ENCODE measurements at places on chromosomes 5 and 9.
A peak's percentile ranks its signal among the peaks of the same experiment; 100 is the strongest.

DNA sequence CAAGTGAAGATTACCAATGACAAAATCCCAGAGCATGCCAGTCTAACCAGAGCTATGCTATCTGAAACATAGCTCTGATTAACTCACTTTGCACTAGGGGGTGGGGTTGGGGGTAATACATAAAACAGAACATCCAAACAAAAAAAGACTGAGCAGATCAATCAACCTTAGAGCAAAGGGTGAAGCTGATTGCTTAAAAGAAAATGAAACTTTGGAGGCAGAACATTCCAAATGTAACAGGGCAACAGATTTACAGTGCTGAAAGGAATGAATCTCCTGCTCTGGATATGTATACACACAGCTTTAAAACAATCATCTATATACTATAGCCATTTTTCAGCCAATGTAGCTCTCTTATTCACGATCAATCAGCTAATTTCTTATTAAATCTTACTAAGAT, 4.9 kb downstream of the IL6ST start:
- no peak for DNase-seq

DNA sequence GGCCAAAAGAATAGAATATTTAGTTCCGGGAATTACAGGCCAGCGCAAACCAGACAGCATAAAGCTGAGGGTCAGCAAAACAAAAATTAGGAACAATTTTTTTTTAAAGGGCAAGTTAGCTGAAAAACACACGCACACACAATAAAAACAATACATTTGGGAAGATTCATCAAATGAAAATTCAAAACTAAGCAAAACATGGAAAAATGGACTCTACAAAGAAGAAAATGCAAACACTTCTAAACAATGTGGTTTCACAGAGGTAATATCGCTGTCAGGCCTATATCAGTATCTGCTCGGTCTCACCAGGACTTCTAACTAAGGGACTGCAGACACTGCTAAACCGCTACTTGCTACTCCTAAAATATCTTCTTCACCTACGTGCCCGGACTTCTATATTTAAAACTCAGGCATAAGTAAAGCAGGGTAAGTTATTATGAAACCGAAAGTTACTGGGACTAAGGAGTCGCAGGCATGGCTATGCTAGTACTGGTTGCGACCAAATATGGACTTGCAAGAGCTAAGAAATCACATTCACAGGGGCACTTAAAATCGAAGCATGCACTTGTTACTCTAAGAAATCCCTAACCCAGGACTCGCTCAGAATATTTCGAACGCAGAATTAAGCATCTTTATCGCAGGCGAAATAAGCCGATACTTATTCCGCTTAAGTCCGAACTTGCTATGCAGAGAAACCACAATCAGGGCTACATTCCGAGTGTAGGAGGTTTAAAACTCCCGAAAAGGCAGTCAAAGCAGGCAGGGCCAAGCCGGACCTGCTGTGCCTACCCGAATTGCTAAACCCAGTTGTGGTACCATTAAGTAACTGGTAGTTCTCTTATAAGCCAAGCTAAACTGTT, 2.3 kb downstream of the ANXA2R start:
- no peak for DNase-seq

DNA sequence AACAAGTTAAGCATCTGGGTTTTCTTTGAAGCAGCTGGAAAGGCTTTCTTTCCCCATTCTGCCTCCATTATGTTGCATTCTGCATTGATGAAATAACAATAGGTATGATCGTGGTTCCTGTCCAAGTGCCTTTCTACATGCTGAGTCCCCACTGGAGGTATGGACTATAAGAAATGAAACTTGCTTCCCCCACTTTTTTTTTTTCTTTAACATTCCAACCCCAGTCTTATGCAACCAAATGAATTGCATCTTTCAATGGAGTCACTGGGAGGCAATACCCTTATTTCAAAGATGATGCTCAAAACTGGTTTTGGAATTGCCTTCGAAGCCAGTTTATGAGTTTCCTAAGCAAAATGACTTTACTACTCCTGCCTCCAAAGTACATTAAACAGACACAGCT, 58.9 kb downstream of the ARSB start:
- no peak for DNase-seq

DNA sequence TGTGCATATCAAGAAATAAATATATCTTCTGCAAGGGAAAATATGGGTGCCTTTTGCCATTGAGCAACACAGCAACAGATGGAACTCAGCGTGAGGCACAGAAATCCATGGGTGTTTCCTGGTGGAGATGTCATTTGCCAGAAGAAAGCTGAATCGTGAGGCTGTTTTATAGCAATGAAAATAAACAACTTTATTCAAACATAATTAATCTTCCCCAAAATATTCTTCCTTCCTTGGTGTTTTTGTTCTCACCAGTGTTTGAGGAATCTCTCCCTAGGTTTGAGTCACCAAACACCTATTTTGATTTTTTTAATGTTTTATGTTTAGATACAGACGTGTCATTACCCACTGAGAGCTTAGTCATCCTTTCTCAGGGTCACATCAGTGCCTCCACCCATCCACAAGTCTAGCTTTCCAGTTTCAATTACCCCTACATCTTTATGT, 65.8 kb upstream of the PAPPA start:
- peak; percentile 35 for DNase-seq

- DNase-seq = peak; percentile 60
Measured at GRCh38 chr5:137751869-137752491, 2.2 kb downstream of the HNRNPA0 start.

- no peak for DNase-seq
Measured at GRCh38 chr9:36401897-36402480, 1.9 kb upstream of the RNF38 start.

GRCh38 chr9:124260769-124261603, 3.2 kb downstream of the NEK6 start:
- peak; percentile 58 for DNase-seq

DNA sequence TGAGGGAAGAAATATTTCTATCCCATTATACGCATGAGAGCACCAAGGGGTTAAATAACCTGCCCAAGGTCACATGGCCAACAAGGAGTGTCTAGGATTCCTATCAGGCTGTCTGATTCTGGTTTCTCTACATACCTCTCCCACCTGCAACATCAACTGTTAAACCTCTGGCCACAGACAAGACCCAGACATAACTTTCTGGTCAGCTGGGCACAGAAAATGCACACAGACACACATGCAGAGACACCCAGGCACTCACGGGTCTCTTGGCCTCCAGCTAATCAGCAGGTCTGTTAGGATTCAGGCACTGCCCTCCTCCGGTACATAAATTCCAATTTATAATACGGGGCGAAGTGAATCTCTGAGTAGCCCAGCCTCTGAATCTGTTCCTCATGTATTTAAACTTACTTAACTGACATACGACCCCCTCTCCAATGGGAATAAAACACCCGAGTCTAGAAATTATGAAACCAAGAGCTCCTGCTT, 1.5 kb downstream of the SEPTIN8 start:
- no peak for DNase-seq

DNA sequence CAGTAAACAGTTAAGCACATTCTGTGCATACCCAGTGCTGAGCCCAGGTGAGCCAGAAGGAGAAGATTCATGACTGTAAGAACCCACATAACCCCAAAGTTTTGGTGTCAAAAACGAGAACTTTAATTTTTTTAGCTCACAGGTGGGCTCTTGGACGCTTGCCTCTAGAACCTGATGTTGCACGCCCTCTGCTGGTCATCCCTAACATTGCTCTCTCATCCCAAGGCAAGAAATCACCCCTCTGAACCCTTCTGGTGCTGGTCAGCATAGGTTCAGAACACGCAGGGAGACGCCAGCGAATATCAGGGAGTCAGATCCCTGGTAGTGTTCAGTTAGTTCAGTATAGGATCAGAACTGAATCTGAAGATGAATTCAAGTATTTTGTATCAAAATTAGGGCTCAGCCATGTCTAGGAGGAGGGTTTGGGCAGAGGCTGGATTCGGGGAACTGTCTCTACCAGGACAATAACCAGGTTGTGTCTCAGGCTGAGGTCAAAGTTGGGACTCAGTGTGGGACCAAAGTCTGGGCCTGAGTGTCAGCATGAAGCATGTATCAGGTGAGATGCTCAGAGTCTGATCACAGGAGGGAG, 4.1 kb upstream of the DNAJB5 start:
- DNase-seq = peak; percentile 50

DNA sequence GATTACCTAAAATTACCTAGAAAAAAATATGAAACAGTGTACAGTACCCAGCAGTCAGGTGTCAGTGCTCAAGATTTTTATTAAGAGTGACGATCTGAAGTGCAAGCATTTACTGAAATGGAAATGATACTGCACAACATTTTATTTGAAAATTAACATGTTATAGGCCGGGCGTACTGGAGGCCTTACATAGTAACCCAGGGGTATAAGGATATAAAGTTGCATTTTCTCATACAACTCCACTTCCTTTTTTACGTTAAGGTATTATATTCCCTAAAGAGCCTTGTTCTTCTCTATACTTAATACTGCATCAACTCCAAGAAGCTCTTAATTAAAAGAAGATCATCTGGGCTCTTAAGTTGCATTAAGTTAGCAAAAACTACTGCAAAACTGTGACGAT, 3.3 kb downstream of the MAT2B start:
- no peak for DNase-seq

GRCh38 chr9:33467526-33467925, 6.2 kb downstream of the NOL6 start:
- peak; percentile 4 for DNase-seq

DNA sequence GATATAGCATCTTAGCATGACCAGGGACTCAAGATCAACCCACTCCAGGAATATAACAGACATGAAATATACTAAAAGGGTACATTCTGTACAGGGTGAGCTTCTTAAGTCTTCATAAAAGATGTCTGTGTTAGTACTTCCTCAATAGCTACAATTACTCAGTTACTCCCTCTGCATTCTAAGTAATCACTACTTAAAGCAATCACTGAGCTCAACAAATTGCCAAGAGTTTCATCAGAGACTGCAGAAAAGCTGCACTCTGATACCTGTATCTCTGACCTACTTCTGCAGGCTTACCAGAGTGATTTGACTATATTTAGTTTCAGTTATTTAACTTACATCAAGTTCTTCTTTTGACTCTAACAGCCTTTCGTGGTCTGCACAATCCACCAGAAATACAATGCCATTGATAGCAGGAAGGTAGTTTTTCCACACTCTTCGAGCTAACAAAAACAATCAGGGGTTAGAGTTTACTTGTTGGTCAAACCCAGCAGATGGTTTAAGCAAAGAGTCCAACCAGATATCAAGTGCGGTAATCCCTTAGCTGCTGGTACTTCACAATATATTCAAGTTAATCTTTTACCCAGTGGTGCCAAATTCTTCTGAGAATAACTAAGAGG, 23.3 kb downstream of the SAR1B start:
- DNase-seq = no peak

DNA sequence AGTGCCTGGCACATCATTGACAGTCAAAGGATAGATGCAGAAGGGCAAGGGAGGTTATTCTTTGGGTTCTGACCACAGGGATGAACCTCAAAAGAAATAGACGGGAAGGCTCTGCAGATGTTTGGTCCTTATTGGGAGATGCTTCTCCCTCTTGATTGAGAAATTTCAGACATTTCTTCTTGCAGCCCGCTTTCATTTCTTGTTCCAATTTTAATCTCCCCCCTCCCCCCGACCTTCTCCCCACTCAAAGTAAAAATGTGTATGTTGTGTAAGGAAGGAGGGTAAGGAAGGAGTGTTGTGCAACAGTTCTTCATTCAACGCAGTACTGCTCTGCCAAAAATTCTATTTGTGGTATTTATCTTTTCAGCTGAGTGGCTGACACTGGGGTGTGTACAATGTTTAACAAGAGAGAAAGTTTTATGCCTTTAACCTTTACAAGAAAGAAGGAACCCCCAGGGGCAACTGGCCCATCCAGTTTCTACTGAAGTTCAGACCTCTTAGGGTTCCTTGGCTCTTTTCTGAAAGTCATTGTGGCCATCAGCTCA, 46.3 kb upstream of the TNFSF15 start:
- DNase-seq = peak; percentile 44

- no peak for DNase-seq
Measured at GRCh38 chr5:143025376-143025775, 255.2 kb downstream of the ARHGAP26 start.

DNA sequence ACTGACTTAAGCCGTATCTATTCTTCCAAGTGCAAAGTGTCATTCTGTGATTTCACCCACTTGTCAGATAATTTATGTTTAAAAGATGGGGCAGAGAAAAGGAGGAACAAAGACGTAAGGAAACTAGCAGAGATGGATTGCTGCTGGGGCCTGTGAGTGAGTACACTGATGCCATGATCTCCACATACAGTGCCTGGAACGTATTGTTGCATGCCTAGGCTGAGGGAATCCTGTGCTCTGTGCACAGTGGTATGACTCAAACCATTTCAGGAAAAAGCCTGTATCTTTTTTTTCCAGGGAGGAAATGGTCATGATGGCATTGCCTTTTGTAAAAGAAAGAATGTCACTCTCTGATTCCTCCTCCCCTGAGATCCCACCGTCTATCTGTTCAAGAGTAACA, 359.5 kb upstream of the ADAMTS16 start:
- no peak for DNase-seq

GRCh38 chr5:179275941-179276837, 69.1 kb downstream of the ADAMTS2 start:
- DNase-seq = peak; percentile 98

DNA sequence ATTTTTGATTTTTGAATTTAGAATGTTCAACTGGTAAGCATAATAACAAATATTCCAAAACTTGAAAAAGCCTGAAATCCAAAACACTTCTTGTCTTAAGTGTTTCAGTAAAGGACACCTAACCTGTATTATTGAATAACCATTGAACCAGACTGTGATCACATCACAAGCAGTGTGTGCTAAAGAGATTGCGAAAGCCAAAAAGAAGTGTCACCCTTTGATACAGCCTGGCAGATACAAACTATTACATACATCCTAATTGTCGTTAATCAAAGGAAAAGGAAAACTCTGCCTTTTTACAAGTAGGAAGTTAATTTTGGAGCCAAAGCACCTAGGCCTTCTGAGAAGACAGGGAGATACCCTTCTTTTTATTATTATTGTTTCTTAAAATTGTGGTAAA, 8.4 kb upstream of the FAM120AOS start:
- no peak for DNase-seq

- no peak for DNase-seq
Measured at GRCh38 chr5:175826980-175827379, 44.4 kb upstream of the CPLX2 start.

GRCh38 chr5:50672663-50673062, 6.2 kb downstream of the PARP8 start:
- no peak for DNase-seq

DNA sequence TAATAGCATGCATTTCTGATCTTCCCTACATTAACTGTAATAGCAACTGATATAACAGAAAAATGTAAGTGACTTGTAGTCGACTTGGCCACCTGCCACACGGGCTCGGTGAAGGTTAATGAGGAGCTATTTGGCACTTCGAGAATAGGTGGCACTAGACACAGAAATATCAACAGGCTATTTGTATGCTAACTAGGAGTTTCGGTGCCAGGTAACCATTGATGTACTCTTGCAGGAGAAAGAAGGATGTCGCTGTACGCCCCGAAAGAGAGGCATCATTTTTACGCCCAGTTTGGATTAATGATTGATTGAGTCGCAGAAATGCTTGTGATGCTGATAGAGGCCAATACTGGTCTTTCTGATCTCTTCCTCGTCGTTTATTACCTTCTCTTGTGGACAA, 516 bp upstream of the DMRT2 start:
- DNase-seq = no peak

GRCh38 chr5:5289537-5289936, 132.9 kb upstream of the ICE1 start:
- no peak for DNase-seq

- no peak for DNase-seq
Measured at GRCh38 chr5:74136276-74136825, 504.2 kb downstream of the ENC1 start.

Measured in AG20443 (cell line).